ENCODE measurements at places on chromosomes 7 and 10.

- no peak for DNase-seq
Measured at GRCh38 chr7:46478046-46478445, 557.0 kb upstream of the IGFBP3 start.

DNA sequence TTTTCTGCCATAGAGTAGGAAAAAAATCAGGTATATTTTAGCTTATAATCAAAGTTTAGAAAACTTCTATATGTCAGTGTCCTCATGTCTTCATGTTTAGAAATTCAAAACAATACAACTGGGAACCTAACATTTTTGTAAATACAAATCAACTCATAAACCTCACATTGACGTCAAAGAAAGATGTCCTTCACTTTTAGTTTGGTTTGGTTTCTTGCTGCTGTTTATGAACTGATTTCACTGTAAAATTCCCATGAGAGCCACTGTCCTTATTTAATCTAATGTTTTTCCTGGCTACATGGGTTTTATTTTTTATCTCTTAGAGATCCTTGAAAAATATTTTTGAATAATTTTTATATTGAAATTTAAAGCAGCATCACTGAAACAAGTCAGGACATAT is 208.4 kb downstream of the DYNC1I1 start:
- no peak for DNase-seq

GRCh38 chr7:148334959-148335577 is 255.5 kb upstream of the C7orf33 start:
- DNase-seq: no peak

GRCh38 chr10:71336632-71337031 is 17.6 kb downstream of the SLC29A3 start:
- no peak for DNase-seq

GRCh38 chr10:50469288-50469687 is 154.5 kb downstream of the SGMS1 start:
- no peak for DNase-seq

DNA sequence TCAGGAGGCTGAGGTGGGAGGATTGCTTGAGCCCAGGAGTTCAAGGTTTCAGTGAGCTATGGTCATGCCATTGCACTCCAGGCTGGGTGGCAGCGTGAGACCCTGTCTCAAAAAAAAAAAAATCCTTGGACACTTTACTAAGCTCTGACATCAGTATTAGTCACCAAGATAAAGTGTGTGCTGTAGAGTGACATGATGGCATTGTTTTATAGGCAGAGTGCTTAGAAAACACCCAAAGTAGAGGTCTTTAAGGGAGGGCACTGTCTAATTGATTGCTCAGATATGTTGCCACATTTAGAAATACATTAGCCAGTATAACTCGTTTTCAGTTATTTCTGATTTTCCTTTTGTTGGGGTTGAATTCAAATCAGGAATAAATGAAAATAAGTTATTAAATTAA is 235.9 kb downstream of the REEP3 start:
- no peak for DNase-seq

DNA sequence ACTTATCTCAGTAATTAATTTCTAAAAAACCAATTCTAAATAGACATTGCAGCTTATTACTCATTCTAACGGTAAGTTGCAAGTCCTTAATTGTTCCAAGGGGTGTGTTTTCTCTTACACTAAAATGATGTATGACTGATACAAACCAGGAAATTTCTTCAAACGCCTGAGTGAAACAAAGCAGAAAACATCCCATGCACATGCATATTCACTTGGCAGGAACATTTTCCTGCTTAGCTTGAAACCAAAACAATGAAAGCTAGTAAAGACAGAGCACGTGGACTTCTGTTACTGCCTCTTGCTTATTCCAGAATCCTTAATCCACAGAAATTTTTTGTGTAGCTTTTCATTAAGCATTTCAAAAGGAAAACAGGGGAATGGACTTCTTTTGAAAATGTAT is 187.7 kb downstream of the MTERF1 start:
- DNase-seq: no peak

GRCh38 chr10:66719483-66719882 is 206.4 kb upstream of the LRRTM3 start:
- DNase-seq: no peak

DNA sequence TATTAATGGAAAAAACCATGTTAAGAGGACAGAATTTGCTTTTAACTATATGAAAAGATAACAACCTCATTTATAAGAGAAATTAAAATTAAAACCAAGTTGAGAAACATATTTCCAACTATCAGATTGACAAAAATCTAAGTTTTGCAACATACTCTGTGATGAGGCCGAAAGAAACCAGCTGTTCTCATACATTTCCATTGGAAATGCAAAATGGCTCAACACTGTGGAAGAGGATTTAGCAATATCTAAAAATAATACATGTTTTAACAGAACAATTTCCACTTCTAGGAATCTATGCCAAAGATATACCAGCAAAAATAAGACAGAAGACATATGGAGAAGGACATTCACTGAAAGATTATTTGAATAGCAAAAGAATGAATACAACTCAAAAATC is 268.8 kb downstream of the DYNC1I1 start:
- no peak for DNase-seq

DNA sequence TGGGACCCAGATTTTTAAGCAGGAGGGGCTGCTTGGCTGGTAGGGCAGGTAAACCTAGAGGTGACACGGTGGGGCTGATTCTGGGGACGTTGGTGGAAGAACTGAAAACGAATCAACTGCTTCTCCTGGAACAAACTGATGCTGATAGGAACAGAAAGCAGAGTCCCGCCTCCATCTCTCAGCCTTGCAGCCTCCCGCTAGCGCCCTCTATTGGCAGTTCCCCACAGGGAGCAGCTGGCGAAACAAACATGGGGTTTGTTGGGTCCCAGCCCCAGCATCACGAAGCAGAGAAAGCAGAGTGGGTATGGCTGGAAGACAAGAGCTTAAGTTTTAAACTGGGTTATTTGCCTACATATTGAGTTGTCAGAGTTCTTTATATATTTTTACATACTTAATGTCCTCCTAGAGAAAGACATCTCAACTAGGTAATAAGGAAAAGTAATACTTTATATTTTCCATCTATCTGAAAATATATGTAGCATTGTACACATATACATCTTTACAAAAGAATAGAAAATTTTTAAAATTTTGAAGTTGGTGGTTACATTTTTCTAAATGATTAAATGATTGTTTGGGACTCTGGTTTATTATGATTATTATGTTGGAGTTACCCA is 42.3 kb upstream of the FOXI2 start:
- DNase-seq: peak; percentile 27

DNA sequence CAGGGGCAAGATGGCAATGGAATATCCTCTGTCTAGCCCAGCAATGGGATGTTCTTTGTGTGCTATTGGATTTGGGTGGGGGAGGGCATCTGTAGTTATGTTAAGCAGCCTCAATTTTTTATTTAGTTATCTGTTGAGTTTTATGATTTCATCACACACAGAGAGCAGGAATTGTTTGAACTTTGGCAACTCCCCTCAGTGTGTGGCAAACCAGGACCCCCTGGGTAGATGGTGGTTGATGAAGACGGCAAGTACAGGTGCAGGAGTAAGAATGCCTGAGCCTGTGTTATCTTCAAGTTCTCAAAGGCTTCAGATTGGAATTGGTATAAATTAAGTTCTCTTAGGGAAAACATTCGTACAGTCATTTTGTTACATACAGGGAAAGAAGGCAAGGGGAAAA is 142.4 kb upstream of the SAMD8 start:
- DNase-seq: no peak

GRCh38 chr7:13879143-13879542 is 110.3 kb downstream of the ETV1 start:
- DNase-seq: no peak

- no peak for DNase-seq
Measured at GRCh38 chr7:37376386-37376785, 72.3 kb downstream of the ELMO1 start.

- no peak for DNase-seq
Measured at GRCh38 chr7:95526128-95526738, 40.5 kb downstream of the ASB4 start.

GRCh38 chr10:105010411-105011121 is 369.5 kb downstream of the SORCS3 start:
- no peak for DNase-seq

- DNase-seq: no peak
Measured at GRCh38 chr7:141436575-141437075, 114.6 kb upstream of the AGK start.

DNA sequence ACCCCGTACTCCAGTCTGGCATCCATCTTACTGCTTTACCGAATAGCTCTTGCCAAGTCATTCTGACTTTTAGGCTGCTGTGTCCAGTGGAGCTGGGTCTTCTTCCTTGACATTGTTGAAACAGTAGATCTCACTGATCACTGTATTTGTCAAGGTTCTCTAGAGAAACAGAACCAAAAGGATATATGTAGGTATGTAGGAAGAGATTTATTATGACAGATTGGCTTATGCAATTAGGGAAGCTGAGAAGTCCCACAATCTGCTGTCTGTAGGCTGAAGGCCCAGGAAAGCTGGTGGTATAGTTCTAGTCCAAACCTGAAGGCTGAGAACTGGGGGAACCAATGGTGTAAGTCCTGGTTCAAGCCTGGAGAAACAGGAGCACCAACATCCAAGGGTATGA is 12.1 kb upstream of the PRRT4 start:
- no peak for DNase-seq

GRCh38 chr10:24446739-24447138 is 237.8 kb downstream of the KIAA1217 start:
- DNase-seq: no peak

DNA sequence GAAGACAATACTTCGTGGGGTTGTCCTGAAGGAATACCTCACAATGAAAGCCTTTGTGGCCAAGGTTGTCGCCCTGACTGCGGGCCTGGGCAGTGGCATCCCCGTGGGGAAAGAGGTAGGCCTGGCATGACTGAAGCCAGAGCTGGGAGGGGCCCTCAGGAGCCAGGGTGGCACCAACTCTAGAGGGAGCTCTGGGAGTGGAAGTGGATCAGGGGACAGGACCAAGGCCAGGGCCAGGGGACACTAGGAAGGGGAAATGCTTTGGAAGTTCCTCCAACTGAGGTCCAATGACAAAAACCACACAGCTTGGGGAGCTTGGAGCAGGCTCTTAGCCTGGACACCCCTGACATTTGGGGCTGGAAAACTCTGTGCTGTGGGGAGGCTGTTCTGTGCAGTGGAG is 5.8 kb downstream of the CLCN1 start:
- no peak for DNase-seq

DNA sequence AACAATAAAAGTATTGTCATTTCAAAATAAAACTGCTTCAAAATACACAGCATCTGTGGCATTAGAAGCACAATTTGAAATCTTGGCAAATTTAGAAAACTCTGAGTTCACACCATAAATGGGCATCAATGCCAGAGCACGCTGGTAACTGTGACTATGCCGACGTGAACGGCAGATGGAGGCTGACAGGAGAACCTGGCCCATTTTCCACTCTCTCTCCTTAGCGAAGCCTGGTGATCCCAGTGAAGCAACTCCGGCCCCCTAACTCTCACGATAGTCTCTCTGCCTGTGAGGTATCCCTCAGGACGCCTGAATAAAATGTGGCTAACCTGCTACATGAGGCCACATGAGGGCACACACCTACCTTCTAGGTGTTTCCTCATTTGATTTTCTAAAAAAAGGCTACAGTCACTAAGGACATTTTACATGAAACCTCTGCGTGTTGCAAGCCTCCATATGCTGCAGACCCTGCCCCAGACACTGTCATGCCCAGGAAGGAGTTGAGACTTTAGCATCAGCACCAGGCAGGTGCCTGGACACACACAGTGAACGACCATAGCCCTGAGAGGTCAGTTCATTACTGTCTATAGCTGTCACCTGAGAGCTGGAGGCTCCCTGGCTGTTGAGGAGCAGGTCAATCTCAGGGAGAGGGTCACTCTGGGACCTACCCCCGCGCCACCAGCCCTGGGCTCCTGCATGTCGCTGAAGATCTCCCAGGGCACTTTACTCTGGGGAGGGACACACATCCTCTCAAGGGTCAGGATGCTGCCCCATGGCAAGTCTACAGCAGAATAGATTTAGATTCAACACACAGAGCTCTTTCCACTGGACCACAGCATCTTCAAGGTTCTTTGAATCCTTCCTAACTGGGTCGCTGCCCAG is 62.9 kb upstream of the CAMK2B start:
- no peak for DNase-seq

DNA sequence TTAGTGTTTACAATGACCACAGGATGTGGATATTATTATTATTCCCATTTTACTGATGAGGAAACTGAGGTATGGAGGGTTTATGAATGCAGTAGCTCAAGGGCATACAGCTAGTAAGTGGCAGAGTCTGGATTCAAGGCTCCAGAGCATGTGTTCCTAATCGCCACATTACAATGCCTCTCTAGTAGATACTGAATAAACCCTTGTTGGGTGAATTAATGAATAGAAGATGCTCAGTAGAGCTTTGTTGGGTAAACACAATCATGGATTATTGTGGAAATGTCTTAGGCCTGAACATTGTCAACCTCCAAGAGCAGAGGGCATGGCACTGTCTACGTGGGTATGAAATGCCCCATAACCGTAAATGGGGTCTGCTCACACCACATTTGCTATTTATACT is 545.3 kb downstream of the LRMDA start:
- DNase-seq: no peak

- no peak for DNase-seq
Measured at GRCh38 chr10:69265521-69265920, 12.8 kb upstream of the HK1 start.

DNA sequence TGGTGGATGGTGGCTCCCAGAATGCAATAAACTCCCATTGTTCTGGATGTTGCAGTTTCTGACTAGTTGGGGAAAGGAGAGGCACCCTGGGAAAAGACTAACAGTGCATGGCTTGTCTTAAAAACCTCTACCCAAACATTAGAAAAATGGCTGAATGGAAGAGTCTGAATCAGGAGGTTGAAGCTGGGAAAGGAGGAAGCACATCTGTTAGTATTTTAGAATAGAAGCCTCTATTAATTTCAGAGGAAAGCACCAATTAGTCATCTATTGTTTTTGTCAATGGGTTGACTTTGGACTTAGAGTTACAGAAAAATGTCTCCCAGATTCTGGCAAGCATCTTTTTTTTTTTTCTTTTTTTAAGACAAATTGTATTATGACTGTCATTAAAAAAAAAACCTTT is 56.1 kb upstream of the ELMO1 start:
- DNase-seq: no peak

DNA sequence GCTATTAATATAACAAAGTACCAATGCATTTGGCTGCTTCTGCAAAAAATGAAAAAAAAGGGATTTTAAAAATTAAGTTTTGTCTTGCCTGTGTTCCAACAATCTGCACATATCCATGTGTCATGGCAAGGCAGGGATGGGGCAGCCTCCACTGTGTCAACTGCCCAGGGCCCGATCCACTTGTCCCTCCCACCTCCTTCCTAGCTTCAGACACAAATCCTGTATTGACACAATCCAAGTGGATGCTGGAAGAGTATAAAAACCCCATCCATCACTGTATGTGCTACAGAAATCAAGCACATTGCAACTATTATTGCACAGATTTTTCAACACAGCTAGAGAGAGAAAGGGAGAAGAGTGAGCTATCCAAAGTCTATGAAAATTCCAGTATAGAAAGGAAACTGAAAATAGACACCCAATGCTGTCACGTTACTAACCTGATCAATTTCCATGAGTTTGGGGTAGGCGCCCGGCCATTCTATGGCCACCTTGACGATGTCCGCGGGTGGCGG is 106.4 kb downstream of the ELMO1 start:
- DNase-seq: no peak

- no peak for DNase-seq
Measured at GRCh38 chr7:91297939-91298338, 33.7 kb downstream of the FZD1 start.

- DNase-seq: no peak
Measured at GRCh38 chr7:31705377-31705776, 18.4 kb downstream of the PPP1R17 start.
